Myocyte (in vitro differentiated cells): ENCODE measurements at places on chromosomes 2 and 18. TPM values are rescaled to one million over a fixed set of nuclear protein-coding genes. Genes with fewer than 3 reads are reported as not detected.
A peak's percentile ranks its signal among the peaks of the same experiment; 100 is the strongest.

- DNase-seq, result no peak
Measured at GRCh38 chr2:198254536-198255090, 450.2 kb downstream of the PLCL1 start.

DNA sequence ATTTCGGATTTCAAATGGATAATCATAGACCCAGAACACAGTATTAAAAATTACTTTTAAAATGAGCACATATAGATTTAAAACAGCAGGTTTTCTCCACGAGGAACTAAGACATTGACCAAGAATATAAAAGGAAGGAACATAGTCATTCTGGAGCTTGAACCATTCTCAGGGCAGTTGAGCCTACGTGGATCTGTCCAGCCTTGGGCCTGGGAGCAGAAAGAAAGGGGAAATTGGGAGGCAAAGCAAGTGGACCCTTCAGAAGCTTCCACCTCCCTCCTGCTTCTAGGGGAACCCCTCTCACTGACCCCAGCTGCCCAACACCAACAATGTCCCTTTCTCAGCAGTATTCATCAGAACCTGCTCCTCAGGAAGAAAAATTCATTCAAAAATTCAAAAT, 31.4 kb upstream of the TTC39C start:
- no peak for DNase-seq

GRCh38 chr2:212777020-212777491, 238.5 kb upstream of the ERBB4 start:
- DNase-seq, result peak; percentile 47

GRCh38 chr2:136402281-136402680, 284.3 kb upstream of the CXCR4 start:
- no peak for DNase-seq

- DNase-seq, result peak; percentile 79
Measured at GRCh38 chr2:43082111-43082894, 144.1 kb downstream of the ZFP36L2 start.

DNA sequence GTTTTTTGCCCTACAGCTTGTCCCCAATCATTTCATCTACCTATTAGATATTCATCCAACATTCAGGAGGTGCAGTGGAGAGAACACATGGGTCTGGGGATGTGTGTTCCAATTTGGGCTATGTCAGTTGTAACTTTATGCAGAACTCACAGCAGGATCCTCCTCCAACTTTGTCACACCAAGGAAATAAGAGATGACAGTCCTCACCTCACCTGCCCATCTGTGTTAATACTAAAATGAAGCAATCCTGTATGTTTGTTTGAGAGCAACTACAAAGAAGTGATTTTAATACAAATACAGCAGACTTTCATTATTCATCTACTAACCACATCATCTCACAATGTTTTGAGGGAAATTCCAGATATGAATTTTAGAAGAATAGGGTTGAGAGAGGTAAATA, 126.7 kb downstream of the ARHGAP15 start:
- no peak for DNase-seq

GRCh38 chr18:75257605-75258004, 47.0 kb downstream of the TSHZ1 start:
- no peak for DNase-seq

Gene NETO1
- total RNA-seq, result not detected in 2 replicates

DNA sequence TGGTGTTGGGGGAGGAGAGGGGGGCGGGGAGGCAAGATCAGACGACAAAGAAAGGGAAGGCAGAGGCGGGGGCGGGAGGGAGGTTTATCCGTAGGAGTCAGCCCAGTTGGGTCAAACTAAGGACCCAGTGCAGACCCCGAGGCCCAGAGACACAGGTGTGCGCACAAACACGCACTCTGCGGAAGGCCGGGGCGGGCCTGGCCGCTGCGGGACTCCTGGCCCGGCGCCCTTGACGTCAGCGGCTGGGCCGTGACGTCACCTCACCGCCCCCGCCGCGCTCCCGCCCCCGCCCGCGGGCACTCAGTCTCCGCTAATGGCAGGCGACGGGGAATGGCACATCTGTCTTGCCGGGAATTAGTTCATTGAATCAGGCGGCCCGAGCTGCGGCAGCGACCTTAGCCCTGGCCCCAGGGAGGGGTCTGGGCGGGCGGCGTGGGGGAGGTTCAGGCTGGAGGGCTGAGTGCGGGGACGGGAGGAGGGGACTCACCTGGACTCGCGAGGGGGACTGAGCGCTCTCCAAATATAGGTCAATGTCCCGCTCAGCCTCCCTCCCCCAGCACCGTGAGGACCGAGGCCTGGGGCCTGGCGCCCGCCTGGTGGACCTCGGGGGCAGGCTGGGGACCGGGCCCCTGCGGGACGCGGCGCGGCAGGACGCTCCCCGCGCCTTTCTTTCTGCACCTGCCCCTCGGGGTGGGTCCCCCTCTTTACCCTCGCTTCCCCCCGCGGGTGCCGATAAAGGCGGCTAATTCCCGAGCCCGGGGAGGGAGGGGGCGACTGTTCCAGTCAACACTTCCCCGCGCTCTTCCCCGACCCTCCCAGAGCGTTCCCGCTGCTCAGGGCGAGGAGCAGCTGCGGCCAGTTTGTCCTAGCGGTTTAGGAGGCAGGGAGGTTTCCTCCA, 15.5 kb upstream of the ECEL1 start:
- DNase-seq, result no peak

DNA sequence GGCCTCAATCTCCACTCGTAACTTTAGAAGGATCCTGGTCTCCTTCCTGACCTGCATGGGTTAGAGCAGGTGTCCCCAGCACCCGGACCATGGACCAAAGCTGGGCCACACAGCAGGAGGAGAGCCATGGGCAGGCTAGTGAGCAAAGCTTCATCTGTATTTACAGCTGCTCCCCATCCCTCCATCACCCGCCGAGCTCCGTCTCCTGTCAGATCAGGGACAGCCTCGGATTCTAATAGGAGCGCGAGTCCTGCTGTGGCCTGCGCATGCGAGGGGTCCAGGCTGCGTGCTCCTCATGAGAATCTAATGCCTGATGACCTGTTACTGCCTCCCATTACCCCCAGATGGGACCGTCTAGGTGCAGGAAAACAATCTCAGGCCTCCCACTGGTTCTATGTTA, 297.7 kb upstream of the SALL3 start:
- no peak for DNase-seq

DNA sequence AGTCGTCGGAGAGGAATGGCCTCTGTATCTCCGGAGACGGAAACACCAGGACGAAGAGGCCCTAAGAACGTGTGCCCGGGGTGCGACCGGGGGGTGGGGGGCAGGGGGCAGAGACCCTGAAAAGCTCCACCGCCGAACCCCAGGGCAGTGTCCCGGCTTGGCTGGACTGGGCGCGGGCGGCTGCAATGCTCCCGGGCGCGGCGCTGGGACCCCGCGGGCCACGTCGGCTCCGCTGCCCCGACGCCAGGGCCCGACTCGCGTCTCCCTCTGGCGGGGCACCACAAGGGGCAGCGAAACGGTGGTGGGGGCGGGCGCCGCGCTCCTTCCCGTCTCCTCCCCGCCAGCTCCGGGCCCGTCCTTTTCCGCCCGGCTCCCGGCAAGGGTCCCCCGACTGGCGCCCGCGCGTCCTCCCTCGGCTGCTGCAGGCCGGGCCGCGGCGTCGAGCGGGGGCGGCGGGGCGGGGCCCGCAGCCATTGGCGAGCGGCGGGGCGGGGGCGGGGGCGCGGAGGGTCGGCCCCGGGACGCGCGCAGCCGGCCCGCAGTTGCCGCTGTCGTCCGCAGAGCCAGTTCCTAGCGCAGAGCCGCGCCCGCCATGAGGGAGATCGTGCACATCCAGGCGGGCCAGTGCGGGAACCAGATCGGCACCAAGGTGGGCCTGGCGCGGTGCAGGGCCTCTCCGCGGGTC, at the start of gene TUBB6:
TSS of gene TUBB6 (plus strand) at position 541 of the 685 bp plus-strand sequence. CDS start at position 593, 52 bp downstream.
- peak; percentile 85 for DNase-seq

Gene UGT1A9
- total RNA-seq, result not detected in 2 replicates

DNA sequence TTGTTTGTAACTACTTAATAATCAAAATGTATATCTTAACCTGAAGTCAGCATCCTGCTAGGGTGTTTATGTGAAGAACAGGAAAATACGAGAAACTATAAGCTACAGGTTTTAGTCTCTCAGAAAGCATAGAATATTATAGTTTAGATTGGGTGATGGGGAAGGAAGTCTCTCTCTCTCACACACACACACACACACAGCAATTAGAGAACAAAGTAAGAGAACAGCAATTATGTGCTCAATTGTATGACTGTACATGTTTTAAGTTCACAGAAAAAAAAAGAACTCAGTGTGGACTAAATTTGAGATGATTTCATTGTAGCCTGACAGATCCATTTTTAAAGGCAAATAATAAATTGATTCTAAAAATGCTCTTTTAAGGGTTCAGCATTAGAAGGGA, 94.3 kb upstream of the ZNF516 start:
- DNase-seq, result no peak

DNA sequence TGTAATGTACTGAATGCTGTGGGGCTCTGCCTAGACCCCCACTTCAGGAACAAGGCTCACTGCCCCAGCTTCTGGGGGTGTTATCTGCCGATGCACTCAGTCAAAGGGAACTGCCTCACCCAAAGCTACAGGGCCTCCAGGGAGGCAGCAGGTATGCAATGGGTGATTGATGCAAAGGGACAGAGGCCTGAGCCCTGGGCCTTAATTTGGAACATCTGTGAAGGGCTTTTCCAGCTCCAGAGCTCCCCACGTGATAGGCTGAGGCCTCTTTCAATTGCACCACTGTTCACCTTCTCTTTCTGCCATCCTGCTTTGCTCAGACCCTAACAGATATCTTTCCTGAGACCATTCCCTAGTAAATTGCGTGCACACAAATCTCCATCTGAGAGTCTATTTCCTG, 131.0 kb downstream of the ATL2 start:
- no peak for DNase-seq

GRCh38 chr2:36409935-36410334, 54.4 kb downstream of the CRIM1 start:
- no peak for DNase-seq

Gene LINC00305
- total RNA-seq, result not detected in 2 replicates

GRCh38 chr2:203690117-203690431, 16.4 kb upstream of the CD28 start:
- peak; percentile 55 for DNase-seq

GRCh38 chr2:67259556-67260342, 137.4 kb upstream of the ETAA1 start:
- peak; percentile 46 for DNase-seq

GRCh38 chr2:61557381-61557780, 19.2 kb upstream of the XPO1 start:
- DNase-seq, result peak; percentile 29

DNA sequence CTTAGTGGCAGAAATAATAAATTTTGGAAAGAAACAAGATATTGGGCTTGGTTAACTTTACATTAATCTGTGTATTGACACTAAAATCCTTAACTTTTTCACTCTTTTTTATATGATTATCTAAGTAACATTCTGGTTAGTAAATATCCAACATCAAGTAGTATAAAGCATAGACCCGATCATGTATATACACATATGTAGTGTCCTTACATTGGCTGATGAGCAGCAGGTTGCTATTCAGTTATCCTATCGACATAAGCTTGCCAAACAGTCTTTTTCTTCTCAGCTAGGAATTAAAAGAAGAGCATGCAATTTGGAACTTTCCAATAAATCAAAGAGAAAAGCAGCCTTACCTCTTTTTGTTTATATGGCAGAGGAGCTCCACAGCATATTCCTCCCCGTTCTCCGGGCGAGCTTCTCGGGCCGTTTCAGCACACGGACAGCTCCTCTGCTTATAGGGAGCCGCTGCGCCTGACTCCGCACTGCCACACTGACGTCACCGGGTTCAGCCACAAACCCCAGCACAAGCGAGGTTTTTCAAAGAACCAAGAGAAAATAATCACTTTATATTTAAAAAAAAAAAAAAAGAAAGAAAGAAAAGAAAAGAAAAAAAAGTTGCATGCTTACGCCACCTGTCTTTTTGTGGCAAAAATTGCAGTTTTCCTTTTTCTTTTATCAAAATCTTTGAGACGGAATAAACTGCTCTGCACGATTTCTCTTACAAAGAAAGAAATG, at the start of gene SCG2:
TSS of gene SCG2 (minus strand) at position 430 of the 735 bp plus-strand sequence. CDS start 3,079 bp downstream, outside the sequence.
- DNase-seq, result peak; percentile 90

DNA sequence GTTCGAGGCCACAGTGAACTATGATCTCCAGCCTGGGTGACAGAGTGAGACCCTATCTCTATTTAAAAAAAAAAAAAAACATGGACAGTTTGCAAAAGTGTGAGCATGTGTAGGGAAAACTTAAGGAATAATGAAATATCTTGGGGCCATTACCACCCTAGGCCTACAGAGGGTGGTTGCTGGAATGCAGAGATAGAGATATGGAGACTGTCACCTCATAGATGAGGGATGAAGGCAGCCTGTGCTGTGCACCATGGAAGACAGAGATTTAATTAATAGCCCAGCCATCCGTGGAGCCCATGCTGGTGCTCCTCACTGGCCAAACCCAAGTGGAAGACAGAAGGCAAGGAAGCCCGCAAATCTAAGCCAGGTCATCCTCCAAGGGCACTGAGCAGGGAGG, 16.6 kb upstream of the CEP68 start:
- no peak for DNase-seq

GRCh38 chr2:48651158-48651790, 33.6 kb downstream of the GTF2A1L start:
- no peak for DNase-seq

GRCh38 chr2:165645930-165646831, 147.9 kb downstream of the GALNT3 start:
- DNase-seq, result peak; percentile 12

DNA sequence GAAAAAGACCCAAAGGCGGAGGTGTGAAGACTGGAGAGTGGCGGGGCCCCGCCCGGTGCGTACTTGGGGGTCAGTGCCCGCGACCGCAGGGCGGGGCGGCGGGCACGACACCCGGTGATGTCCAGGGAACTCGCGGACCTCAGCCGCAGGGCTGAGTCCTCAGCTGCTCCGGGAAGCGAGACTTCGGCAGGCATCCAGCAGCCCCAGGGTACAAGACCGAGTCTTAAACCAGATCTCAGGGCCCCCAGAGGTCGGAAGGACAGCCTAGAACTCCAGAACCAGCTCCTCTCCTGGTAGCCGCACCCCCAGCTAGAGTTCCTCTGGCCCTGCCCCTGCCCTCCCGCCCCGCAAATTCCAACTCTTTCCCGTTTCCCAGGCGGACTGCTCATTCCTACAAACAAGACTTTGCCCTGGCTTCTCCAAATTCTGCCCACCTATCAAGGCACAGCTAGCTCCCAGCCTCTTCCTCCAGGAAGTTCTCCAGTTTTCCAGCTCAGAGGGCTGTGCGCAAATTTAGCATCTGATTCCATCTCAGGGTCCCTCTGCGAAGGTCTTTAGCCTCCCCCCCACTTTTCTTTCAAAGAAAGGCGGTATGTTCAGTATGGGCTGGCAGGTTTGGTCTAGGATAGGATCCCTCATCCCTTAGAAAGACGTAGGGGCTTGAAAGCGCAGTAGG, 26.0 kb upstream of the NOTO start:
- DNase-seq, result peak; percentile 44

- peak; percentile 59 for DNase-seq
Measured at GRCh38 chr2:217286833-217287232, 427.0 kb upstream of the TNP1 start.

Gene RAB6C
- total RNA-seq, result not detected in 2 replicates
